ENCODE measurements at places on chromosomes 11 and 22.

DNA sequence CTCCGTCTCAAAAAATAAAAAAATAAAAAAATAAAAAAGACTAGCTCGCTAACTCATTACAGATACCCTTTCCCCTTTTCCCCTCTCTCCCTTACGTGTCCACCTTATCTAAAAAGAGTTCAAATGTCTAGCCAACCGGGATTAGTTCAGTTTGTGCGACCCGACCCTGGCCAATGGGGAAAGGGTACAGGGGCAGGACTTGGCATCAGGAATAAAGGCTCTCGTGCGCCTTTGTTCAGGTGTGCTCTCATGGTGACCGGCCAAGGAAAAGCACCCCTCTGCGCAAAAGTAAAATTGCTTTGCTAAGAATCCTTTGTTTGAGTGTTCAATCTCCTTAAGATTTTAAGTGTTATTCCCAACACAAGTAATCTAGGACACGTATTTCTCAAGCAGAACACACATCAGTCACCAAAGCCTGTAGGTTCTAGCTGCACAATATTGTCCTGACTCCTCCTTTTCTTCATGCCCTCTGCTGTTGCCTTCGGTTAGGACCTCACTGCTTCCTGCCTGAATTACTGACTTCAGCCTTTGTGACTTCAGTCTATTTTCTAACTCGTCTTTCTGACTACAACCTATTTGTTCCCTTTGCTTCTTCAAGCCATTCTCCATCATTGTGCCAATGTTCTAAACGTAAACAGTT lies 20.7 kb upstream of the CECR2 start:
- DNase-seq: no peak

GRCh38 chr11:116033931-116034553 lies 529.8 kb upstream of the CADM1 start:
- DNase-seq: no peak

GRCh38 chr11:103413266-103413888 lies 304.2 kb downstream of the DYNC2H1 start:
- DNase-seq: no peak

GRCh38 chr11:116895048-116895757 lies 57.8 kb upstream of the APOA1 start:
- peak; percentile 36 for DNase-seq

- no peak for DNase-seq
These were observed 590 bp downstream of the ATG13 start for GRCh38 chr11:46617972-46618314.

DNA sequence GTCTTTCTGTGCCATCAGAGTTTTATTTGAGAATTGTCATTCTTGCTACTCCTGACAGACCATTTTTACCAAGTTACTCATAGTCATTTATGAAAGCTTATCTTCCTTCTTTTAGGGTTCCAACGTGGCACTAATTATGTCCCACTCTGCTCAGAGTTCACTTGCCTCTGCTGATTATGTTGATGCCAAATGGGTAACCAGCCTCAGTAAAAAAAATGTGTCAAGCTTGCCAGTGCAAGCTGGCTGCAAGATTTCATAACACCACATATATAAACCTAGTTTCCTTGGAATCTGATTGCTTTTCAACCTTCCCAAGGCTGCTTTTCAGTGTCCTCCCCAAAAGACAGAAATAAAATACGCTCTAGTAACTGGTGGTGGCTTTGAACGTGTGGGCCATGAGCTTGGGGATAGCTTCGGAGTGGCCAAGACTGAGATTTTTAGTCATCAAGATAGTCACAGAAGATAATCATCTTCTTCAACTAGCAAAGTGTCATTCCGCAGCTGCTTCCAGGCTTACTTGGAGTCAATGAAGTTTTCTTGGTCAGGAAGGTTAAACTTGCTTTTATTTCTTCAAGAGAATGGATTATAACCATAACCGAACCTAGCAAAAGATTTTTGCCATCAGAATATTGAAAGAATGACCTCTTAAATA lies 29.5 kb upstream of the APOA1 start:
- DNase-seq: no peak

DNA sequence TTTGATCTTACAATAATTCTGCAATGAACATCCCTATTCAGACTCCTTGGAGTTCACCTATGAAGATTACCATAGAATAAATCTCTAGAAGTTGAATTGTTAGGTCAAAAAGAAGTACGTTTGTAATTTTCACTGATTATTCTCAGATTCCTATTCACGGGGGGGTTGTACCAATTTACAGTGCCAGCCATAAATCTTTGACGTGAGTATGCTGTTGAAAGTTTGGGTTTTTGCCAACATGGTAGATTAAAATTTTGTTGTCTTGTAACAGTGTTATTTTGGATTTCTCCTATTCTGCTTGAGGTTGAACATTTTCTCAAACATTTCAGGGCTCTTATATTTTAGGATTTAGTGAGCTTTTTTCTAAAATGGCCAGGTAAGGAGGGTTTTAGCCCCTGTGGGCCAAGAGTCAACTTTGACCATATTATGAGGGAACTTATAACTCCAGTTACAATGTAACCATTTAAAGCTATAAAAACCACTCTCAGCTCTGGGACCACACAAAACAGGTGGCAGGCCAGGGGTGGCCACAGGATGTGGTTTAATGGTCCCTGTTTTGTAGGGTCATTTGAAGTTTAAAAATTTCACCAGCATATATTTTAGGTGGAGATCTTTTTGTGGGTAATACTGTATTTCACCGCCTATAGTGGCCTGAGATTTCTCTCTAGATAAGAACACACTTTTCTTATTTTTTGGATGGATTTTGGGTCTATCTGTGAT lies 25.8 kb downstream of the GGTLC2 start:
- DNase-seq: no peak

- no peak for DNase-seq
These were observed 41.5 kb downstream of the RNF141 start for GRCh38 chr11:10499452-10499851.

- DNase-seq: no peak
These were observed 821.1 kb downstream of the CNTN5 start for GRCh38 chr11:99841885-99842284.

DNA sequence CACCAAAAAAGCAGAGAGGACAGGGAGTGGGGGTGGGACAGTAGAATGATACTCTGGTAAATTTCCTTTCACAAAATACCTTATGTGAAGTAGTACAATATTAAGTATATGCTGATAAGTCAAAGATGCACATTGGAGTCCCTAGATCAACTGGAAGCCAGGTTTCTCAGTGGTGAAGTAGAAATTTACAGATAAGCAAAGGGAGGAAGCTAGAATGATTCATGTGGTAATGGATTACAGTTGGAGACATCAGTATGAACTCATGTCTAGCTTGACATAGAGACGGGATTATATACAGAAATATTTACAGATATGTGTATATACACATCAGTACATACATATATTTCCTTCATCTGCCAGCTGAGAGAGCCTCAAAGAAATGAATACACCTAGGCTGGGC lies 21.5 kb downstream of the PLEKHB1 start:
- no peak for DNase-seq

DNA sequence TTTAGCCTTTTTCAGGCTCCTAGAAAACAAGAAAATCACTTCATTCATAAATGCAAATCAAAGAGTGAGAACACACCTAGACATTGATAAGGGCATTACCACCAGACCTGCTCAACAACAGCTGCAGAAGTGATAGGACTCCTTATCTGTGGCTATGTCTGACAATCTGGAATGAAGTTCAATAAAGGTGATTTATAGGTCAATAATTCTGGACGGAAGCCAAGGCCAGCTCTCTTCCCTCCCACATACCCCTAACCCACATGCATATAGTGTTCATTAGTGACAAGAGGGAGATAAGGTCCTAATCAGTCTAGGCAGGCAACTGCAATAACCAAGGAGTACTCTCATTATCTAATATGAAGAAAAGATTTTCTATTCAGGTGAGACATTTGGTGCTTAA lies 111.3 kb downstream of the ETS1 start:
- DNase-seq: no peak

- DNase-seq: no peak
These were observed 21.2 kb downstream of the TBRG1 start for GRCh38 chr11:124643605-124644425.
